ENCODE measurements at places on chromosomes 3 and 15. TPM values are rescaled to one million over a fixed set of nuclear protein-coding genes. Genes with fewer than 3 reads are reported as not detected.

TMEM45A gene
- 22.5 TPM for total RNA-seq

FEZF2 gene
- total RNA-seq = not detected

CFAP100 gene
- 2.2 TPM for total RNA-seq

SHQ1 gene
- 16.3 TPM for total RNA-seq

DBR1 gene
- total RNA-seq = 16.6 TPM

CCR9 gene
- 2.0 TPM for total RNA-seq

SEMA5B gene
- total RNA-seq = 14.2 TPM

MLF1 gene
- 42.9 TPM for total RNA-seq

CHMP2B gene
- 26.7 TPM for total RNA-seq

FRMD5 gene
- total RNA-seq = 20.8 TPM

SLC27A2 gene
- 3.8 TPM for total RNA-seq

PODXL2 gene
- 73.4 TPM for total RNA-seq

SEC62 gene
- total RNA-seq = 112 TPM

SLC9A9 gene
- 22.0 TPM for total RNA-seq

TNFAIP8L3 gene
- 8.2 TPM for total RNA-seq

BOC gene
- total RNA-seq = 57.0 TPM

LEKR1 gene
- 1.8 TPM for total RNA-seq

PDZRN3 gene
- total RNA-seq = 29.2 TPM

PPIB gene
- 534 TPM for total RNA-seq

SERPINI2 gene
- total RNA-seq = 5.7 TPM

ZKSCAN7 gene
- total RNA-seq = 13.8 TPM

CSTA gene
- 6.3 TPM for total RNA-seq

SCAANT1 gene
- total RNA-seq = not detected

PIGZ gene
- total RNA-seq = 3.0 TPM

LMOD3 gene
- total RNA-seq = 0.28 TPM

EBLN2 gene
- 8.5 TPM for total RNA-seq

DOCK3 gene
- total RNA-seq = 11.0 TPM

TTLL13 gene
- total RNA-seq = 0.30 TPM

SAMD7 gene
- not detected for total RNA-seq

RTP3 gene
- total RNA-seq = not detected

AADACL2 gene
- not detected for total RNA-seq

C3orf80 gene
- 3.9 TPM for total RNA-seq

PLXND1 gene
- total RNA-seq = 59.0 TPM

IQCF5 gene
- total RNA-seq = not detected

EOGT gene
- total RNA-seq = 15.5 TPM

APOD gene
- total RNA-seq = 75.5 TPM

KLHL18 gene
- total RNA-seq = 17.5 TPM

GPR62 gene
- 1.2 TPM for total RNA-seq

SLC7A14 gene
- 8.2 TPM for total RNA-seq

TMPRSS7 gene
- total RNA-seq = 0.69 TPM

CCR8 gene
- not detected for total RNA-seq

All from spinal cord (tissue), 10 donors.